Osteoblast (primary cell): ENCODE measurements at places on chromosomes 7 and 10. TPM values are rescaled to one million over a fixed set of nuclear protein-coding genes. Genes with fewer than 3 reads are reported as not detected.

TEX47 gene
- not detected in 2 replicates for total RNA-seq

GRCh38 chr7:36670585-36671431 is 53.5 kb downstream of the AOAH start:
- peak; percentile 77 for DNase-seq

DNA sequence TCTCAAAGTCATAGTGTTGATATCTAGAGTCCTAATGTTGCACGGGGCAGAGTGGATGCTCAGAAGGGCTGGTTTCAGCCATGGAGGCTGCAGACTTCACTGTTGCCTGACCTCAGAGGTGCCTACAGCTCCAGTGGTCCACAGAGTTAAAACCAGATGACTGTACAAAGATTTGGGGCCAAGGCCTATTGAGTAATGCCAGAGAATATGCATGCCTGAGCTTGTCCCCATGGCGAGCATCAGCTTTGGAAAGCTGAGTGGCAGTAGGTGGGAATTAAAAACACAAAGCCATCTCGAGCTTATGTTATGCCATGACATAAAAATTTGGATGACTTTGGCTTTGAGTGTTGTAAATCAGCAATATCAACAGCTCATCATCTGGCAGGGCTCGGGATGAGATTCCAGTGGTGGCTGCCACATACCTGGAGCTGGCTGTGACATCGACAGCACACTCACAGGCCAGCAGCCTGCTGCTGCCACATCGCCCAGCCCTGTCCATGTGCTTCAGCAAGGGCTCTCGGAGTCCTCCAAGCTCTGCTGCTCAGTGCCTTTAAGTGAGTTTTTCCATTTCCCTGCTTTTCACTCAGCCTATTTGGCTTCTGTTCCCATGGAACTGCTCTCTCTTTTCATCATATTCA is 379.6 kb downstream of the TNS3 start:
- no peak for DNase-seq

UCN3 gene
- total RNA-seq = not detected in 2 replicates

DNA sequence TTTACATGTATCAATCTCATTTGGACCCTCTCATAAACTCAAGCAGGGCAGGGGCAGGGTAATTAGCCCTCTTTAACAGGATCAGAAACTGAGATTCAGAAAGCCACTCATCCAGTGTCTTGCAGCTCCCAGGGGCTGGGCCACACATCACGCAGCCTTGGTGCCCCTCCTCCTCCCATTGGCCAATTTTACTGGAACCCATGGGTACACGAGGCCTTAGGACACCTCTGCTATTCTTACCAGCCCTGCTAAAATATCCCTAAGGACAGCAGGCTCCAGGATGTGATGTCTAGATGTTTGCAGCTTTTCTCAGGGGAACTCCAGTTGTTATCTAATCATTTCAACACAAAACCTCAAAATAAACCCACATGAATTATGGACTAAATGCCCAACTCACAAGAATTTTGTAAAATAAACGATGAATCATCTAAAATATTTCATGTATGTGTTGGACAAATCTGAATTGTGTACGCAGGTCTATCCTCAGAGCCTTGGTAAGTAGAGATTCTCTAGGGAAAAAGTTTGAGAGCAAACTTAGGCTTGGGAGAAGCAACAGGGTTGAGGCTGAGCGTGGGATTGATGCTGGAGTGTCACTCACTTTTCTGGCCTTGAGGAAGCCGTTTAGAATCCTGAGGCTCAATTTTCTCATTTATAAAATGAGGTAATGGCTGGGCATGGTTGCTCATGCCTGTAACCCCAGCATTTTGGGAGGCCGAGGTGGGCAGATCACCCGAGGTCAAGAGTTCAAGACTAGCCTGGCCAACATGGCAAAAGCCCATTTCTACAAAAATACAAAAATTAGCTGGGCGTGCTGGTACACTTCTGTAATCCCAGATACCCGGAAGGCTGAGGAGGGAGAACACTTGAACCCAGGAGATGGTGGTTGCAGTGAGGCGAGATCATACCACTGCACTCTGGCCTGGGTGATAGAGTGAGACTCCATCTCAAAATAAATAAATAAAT is 69.7 kb upstream of the TNS3 start:
- peak; percentile 92 for DNase-seq

- no peak for DNase-seq
Observed at GRCh38 chr7:37433166-37433565, 15.5 kb downstream of the ELMO1 start.
